ENCODE measurements at places on chromosomes 3 and 15. TPM values are rescaled to one million over a fixed set of nuclear protein-coding genes. Genes with fewer than 3 reads are reported as not detected.

DNA sequence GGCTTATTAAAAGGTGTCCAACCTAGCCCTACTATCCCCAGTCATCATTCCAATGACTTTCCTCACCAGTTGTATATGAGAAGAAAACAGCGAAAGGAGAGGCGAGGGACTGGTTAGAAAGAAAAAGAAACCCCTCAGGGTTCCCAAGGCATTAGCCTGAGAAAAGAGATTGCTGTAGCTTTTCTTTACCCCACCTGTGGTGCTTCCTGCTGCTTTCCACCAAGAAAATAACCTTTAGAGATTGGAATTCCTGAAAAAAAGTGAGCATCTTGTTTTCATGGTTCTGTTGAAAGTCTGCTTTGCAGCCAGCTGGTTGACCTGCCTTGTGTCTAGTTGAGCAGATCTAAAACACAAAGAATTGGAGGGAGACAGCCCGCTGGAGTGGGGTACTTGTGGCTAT lies 196.4 kb downstream of the CADPS start:
- no peak for DNase-seq

The AP3B2 gene
- total RNA-seq: not detected

- no peak for DNase-seq
These were observed 366.8 kb upstream of the UMPS start for GRCh38 chr3:124363476-124363875.

DNA sequence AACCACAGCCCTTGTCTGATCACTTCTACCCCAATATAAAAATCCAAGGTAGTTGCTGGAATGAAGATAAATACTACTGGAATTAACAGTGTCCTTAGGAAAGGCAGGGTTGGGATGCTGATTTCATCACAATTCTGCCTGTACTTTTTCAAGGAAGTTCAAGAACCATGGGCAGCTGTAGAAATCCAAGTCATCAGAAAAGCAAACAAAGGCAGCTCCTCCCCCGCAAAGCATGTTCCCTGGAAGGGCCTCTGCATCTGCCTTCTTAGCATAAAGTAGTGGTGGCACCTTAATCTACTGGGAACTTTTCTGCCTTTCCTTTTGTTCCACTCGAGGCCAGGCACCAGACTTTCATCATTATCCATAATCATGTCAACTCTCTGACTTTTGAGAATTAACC lies 54.4 kb downstream of the ERC2 start:
- DNase-seq: no peak

The DNAH12 gene
- total RNA-seq: 0.29 TPM

Measured in chondrocyte (in vitro differentiated cells).